Mesothelial cell of epicardium (in vitro differentiated cells): ENCODE measurements at places on chromosomes 5 and 9. TPM values are rescaled to one million over a fixed set of nuclear protein-coding genes. Genes with fewer than 3 reads are reported as not detected.
A peak's percentile ranks its signal among the peaks of the same experiment; 100 is the strongest.

DNA sequence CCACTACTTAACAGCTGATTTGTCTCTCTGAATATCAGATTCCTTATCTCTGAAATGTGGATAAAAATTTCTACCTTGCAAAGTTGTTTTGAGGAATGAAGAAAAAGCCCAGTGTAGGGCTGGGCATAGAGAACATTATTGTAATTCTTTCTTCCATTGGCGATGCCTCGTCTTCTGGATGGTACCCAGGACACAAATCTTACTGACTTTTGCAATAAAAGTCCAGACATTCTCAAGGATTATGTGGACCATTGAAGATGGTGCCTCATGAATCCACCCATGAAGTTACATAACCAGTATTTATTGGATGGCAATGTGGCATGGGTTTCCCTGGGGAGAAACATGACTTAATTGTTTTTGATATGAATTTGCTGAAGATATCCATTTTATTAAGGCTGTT, 33.1 kb downstream of the NNT start:
- no peak for DNase-seq

DNA sequence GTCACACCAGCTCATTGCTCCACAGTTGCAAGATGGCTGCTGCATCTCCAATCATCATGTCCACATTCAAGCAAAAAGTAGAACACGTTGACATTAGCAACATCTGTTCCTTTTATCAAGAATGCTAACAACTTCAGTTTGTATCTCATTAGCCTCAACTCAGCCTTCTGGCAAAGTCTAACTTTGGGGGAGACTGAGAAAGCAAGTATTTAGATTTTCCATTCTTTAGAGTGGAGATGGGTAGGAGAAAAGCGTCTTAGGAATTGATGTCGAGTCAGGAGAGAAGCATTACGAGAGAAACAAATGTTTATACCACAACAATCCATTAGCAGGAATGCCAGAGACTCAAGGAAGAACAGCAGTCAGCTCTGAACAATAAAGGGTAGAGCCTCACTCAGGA, 446.3 kb downstream of the ENC1 start:
- DNase-seq = no peak

DNA sequence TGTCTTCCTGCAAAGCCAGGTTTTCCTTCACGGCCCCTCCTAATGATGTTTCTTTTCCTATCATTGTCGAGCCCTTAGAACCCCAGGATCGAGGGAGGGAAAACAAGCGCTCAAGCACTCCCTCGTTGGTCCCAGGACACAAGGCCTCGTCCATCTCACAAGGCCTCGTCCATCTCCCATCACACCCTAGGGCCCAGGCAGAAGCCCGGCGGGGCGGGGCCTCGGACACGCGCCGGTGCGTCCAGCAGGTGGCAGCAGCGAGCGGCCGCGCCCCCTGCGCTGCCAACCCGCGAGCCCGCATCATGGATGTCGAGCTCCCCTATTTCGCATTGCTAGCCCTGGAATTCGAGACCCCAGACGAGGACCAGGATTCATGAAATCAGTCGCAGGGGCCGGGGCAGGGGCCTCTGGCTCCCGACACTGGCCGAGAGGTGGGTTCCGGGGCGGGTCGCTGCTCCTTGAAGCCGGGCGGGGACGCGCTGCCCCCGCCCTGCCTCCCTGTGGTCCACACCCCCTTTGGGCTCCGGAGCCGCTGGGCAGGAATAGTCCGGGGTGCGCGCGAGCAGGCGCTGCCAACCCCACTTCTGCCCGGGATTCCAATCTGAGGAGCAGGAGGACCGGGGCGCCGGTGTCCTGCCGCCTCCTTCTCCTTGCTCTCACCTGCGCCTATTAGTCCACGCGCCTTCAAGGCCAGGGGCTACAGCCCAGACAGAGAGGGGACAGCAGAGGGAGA, at the start of gene ABLIM3:
Gene ABLIM3, plus strand, starts transcription at position 270 of the 733 bp plus-strand sequence. CDS start 603 bp downstream, outside the sequence.
- DNase-seq = peak; percentile 84

Gene SLC26A2
- 15.4 to 16.5 TPM (median 15.9 TPM) in 3 replicates for total RNA-seq

- no peak for DNase-seq
These were observed 512.4 kb upstream of the CYLC2 start for GRCh38 chr9:102482776-102483175.

Gene ZDHHC11
- total RNA-seq = 9.7 to 13.3 TPM (median 11.4 TPM) in 3 replicates

Gene SPATA31E1
- total RNA-seq = 0.09 TPM in 1 of 3 replicates, not detected in the others

Gene NR2F1
- 19.7 to 21.4 TPM (median 20.3 TPM) in 3 replicates for total RNA-seq

DNA sequence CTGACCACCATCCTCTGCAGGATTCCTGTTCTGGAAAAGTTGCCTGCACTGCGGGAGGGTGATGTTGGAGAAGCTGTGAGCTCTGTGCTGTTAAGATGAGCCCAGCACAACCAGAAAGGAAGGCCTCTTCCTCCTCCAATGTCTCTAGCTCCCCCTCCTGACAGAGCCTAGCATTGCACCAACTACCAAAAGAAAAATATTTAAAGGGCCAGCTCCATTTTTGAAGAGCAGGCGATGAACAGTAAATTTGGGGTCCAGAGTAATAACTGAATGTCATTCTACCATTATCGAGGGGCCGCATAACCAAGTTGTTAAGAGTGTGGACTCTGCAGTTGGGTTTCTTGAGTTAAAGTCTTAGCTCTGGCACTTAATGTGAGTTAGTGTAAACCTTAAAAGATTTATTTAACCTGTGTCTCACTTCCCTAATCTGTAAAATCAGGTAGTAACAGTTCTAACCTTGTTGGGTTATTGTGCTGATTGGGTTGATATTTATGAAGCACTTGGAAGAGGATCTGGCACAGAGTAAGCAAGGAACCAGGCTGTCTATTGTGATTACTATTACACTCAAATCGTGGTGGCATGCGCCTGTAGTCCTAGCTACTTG, 3.9 kb downstream of the TEX53 start:
- peak; percentile 85 for DNase-seq

GRCh38 chr9:13721481-13722235, 442.2 kb upstream of the MPDZ start:
- no peak for DNase-seq

DNA sequence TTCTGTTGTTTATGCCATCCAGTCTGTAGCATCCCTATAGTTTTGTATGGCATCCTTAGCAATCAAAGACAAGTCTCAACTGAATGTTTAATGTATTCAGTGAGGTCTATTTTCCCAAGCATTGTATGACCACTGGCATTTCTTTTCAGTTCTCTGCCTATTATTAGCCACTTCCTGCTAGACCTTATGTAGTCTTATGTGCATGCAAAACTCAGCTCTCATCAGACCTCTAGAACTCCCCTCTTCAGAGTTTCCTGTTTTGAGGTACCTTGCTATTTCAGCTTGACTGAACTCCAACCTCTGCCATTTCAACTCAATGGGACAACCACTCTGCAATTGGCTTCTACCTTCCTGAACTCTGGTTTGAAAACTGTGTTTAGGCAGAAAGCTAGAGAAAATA, 113.2 kb downstream of the SLC25A46 start:
- no peak for DNase-seq

Gene ZNF354B
- 27.4 to 28.7 TPM (median 28.2 TPM) in 3 replicates for total RNA-seq

DNA sequence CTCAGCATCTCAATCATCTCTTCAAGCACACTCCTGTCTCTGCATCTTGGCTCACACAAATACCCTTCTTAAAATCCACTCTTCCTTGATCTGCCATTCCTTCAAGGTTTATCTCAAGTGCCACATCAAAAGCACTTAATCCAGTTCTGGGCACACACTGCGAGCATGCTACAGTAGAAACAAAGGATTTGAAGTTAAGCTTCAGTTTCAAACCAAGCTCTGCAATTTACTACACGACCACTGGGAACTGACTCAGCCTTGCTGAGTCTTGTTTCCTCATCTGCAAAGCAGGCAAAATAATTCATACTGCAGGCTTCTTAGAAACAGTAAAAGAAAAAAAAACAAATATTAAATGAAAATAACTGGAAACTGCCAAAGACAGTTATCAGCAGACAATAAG, 50.5 kb upstream of the CTNNAL1 start:
- no peak for DNase-seq

- no peak for DNase-seq
These were observed 240.1 kb downstream of the TRPM3 start for GRCh38 chr9:70881333-70881732.
